ENCODE measurements at places on chromosomes 13 and 19.

DNA sequence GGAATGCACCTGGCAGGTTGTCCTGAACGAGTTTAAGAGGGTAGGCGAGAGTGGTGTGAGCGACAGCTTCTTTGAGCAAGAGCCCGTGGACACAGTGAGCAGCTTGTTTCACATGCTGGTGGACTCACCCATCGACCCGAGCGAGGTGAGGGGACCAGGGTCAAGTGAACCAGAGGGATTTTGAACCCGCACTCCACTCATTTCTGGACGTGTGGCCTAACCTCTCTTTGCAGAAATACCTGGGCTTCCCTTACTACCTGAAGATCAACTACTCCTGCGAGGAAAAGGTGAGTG, 1.7 kb downstream of the CATSPERG start:
- no peak for DNase-seq

GRCh38 chr13:105436943-105437342, 1098.5 kb downstream of the EFNB2 start:
- DNase-seq, result no peak

DNA sequence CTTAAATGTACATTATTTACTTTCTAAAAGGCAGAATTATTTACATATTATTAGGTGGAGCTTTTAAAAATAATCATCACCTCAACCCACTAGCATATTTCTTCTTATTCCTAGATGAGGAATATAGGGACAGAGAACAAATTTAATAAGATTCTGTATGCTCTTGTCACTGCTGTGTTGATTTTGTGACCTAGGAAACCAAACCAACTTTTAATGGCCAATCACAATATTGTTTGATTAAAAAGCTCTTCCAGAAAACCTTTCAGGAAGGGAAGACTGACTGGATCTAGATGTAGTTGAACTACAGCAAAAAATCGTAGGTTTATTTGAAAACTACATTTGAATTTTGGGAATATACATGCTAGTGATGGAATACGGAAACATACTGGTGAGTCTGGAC, 91.8 kb upstream of the RAP2A start:
- DNase-seq, result no peak

DNA sequence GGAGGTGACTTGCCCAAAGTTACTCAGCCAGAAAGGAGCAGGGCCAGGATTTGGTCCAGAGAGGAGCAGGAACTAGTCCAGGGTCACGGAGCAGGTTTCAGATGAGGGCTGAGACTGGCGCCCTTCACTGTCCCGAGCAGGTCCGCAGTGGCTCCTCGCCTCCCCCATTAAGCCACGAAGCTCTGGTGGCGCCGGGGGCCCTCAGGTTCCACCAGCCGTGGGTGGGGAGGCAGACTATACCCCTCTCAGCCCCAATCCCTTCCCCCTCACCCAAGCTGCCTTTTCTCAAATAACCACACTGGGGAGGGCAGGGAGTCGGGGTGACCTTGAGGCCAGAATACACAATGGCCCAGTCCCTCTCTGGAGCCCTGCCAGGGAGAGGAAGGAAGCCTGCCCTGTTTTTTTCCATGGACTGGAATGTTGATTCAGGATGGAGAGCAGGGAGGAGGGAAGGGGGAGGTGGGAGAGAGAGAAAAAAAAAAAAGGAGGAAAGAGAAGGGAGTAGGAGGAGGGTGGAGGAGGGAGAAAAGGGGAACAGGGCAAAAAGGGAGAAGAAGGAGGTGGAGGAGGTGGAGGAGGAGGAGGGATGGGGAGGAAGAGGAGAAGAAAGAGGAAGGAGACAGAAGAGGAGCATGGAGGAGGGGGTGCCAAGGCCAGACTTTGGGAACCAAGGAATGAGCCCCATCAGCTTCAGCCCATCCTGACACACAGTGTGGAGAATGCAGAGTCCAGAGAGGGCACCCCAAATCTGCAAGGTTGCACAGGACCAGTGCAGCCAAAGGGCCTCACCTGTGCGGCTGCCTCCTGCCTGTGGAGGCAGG, 19.7 kb downstream of the CEACAM16 start:
- no peak for DNase-seq

DNA sequence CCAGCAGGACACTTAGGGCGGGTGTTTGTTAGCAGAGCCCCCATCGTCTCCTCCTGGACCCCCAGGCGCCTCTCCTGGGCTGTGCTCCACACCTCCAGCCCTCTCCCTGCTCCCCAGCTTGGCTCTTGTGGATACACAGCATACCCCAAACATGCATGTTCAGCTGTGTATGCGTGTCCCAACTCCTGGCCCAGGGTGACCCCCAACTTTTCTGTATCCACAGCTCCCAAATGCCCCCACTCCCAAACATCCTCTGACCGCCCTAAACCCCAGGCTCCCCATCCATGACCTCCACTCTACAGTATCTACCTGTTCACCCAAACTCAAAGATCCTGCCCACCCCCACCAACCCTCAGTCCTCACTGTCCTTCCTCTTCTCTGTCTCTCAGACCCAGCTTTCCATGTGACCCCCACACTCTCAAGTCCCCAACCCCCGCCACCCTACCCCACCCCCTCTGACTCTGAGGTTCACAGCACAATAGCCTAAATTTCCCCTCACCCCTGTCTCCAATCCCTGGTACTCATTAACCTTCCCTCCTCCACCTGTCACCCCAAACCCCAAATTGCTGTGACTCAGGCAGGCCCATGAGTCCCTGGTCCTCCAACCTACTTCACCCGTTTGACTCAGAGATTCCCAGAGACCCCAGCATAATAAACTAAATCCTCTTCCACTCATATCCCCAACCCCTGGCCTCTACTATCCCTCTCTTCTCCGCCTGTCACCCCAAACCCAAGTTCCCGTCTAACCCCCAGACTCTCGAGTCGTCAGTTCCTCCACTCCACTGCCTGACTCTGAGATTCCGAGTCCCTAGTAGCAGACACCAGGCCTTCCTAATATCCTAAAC, 968 bp downstream of the UBE2M start:
- DNase-seq, result no peak

- DNase-seq, result no peak
These were observed 69.8 kb downstream of the KCTD12 start for GRCh38 chr13:76816394-76816793.

- no peak for DNase-seq
These were observed 3.1 kb downstream of the ZNF383 start for GRCh38 chr19:37221136-37221535.

DNA sequence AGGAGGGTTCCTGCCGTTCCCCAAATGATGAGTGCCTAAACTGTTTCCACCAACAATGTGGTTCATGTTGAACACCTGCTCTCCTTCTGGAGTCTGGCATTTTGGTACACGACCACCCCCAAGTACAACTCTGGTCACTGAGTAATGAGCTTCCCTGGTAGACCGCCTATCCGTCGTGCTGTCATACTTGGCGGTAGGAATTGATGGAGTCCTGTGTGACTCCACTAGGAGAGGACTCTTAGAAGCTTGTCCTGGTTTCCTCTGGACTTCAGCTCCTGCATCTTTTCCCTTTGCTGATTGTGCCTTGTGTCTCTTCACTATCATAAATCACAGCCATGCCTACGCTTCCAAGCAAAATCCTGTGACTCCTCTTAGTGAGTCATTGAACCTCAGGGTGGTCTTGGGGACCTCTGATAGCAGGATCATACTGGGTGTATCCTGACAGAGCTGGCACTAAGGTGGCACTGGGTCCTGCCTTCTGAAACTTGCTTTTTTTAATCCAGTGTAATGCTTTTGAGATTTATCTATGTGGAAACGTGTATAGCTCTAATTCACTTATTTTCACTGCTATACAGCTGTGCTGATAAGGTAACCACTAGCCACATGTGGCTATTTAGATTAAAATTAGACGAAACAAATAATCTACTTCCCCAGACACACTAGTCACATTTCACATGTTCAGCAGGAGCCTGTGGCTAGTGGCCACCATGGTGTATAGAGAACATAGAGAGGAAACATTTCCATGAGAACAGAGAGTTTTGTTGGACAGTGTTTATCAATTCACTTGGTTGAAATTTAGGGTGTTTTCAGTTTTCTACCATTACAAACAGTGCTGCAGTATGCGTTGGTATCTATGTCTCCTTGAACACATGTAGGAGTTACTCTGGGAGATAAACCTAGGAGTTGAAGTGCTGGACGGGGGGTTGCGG, 6.1 kb upstream of the ASF1B start:
- DNase-seq, result no peak

- DNase-seq, result no peak
These were observed 543.7 kb downstream of the EFNB2 start for GRCh38 chr13:105991622-105992277.

DNA sequence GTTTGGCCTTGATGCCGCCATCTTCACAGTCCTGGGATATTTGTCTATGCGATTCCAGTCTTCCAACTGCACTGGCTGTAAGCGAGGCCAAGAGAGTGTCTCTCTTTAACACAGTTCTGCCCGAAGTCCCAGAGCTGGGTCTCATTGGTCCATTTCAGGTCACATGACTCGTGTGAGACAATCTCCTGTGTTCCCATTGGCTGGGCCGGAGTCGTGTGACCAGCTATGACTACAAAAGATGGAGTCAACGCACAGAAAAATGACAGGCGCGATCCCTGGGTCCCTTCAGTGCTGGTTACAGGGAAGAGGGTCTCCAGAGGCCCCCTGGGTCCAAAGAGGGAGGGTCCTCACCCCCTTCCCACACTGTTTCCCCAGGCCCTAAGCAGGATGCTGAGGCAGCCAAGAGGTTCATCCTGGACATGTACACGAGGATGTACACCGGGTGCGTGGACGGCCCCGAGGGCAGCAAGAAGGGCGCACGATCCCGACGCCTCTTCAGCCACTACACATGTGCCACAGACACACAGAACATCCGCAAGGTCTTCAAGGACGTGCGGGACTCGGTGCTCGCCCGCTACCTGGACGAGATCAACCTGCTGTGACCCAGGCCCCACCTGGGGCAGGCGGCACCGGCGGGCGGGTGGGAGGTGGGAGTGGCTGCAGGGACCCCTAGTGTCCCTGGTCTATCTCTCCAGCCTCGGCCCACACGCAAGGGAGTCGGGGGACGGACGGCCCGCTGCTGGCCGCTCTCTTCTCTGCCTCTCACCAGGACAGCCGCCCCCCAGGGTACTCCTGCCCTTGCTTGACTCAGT, 15.9 kb upstream of the S1PR4 start:
- DNase-seq, result peak; percentile 59

Measured in activated CD4-positive, alpha-beta memory T cell treated with anti-CD3 and anti-CD28 coated beads, Interleukin-2, amount 10 ng/mL, durations not matched to agents 7 days and 5 days (primary cell).